ENCODE measurements at places on chromosomes 2 and 18.

- peak; percentile 66 for DNase-seq
These were observed 13.5 kb downstream of the SNED1 start for GRCh38 chr2:241011751-241012510.

- no peak for DNase-seq
These were observed 398.1 kb upstream of the ATP5MC3 start for GRCh38 chr2:175579646-175580045.

- DNase-seq, result no peak
These were observed 256.5 kb downstream of the CELF4 start for GRCh38 chr18:37309059-37309458.

GRCh38 chr2:5391362-5391761 lies 300.8 kb upstream of the SOX11 start:
- no peak for DNase-seq

- DNase-seq, result no peak
These were observed 87.7 kb downstream of the LIMS1 start for GRCh38 chr2:108621687-108622681.

DNA sequence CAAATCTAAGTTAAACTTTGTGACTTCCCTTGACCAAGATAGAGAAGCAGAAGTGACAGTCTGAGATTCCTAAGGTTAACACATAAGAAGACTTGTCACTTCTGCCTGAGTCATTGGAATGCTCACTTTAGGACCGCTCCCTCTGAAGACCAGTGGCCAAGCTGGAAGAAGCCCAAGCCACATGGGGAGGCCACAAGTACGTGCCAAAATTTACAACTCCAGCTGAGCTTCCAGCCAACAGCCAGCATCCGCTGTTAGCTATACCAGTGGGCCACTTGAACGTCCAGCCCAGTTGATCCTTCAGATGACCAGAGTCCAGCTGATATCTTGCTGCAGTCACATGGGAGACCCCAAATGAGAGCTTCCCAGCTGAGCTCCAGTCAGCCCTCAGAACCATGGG lies 18.1 kb upstream of the ANTXR1 start:
- DNase-seq, result no peak

GRCh38 chr2:80330527-80331450 lies 26.2 kb upstream of the LRRTM1 start:
- no peak for DNase-seq

GRCh38 chr2:29691391-29691950 lies 229.9 kb downstream of the ALK start:
- DNase-seq, result no peak

DNA sequence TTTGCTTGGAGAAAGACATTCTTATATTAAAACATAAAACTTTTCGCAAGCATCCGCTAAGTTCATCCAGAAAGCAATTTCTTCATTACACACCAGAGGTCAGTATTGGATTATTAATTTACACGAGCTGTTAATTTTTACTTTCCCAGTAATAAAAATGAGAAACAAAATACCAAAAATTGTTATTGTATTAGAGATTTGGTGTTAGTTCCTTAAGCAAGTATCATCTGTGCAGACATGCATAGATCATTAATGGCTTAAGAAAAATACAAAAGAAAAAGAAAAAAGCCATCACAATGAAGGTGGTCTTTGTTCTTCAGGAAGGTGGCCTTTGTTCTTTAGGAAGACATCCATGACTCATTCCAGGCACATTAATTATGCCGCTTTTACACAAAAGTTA lies 53.6 kb upstream of the HNMT start:
- no peak for DNase-seq

DNA sequence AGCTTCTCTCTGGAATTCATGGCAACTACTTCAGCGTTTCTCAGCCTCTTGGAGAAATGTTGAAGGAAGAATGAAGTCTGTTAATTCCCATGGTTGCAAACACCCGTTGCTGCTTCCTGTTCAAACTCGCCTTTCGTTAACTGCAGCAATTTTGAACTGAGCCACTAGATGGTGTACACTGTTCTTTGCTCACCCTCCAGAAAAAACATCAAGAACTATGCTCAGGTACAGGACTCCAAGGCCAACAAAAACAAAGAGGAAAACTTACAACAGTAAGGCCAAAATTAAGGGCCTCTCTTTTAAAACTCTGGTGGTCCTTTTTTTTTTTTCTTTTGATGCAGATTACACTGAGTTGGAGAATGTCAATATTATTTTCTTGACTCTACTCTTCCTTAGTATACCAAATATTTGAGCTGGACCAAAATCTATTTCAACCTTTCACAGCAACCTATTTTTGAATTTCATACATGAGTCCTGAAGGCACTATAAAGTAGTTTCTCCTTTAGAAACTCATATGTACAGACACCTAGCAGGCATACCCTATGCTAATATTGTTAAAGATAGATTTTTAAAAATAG lies 58.2 kb downstream of the KLHL14 start:
- no peak for DNase-seq

DNA sequence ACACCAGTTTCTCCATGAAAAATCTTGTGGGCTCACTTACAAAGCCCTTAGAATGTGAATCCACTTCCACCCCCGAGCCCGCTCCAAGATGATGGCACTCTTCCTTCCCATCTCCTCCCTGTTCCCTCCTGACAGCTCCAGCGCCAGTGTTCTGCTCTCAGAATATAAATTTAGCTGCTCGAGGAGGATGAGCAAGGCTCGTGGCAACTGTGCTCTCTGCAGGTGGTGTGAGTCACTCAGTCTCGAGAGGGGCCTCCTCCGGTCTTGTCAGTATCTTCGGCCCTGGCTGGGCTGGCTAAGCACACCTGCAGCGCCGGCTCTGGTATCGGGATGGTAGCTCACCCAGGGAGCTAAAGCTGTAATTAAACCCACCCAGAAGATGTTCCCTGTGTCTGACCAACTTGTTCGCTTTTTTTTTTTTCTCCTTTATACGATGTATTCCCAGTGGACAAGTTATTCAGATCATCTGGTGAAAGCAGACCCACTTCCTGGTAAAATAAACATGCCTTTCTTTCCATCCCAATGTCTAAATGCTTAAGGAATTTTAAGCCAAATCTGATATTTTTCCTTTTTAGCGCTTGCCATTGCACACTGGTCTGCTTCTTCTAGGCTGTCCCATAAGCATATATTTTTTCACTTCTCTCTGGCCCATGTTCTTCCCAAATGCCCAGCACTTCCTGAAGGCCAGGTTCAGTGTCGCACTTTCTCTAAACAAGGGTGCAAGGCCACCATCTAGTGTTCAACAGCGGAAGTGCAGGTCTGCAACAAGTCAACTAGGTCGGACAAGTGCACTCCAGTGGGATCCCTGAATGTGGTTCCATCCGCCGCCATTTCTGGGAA lies 31.4 kb upstream of the YPEL5 start:
- DNase-seq, result peak; percentile 92

Data from posterior cingulate gyrus (tissue), 11 donors.